Femur (tissue), 1 donor: ENCODE measurements at places on chromosomes 11 and 22.

DNA sequence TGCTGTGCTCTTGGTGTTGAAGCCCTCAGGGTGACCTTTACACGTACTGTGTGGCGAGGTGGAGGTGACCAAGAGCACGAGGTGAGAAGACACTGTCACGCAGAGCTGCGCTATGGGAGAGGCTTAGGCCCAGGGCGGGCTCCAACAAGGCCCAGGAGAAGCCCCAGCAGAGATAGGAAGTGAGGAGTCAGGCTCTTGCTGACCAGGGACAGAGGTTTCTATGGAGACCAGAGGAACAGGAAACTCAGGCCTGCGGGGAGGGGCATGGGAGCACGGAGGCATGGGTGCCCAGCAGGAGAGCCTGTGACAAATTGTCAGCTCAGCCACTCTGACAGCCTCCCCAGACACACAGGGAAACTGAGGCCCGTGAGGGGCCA lies 15.8 kb downstream of the DGKZ start:
- peak; percentile 69 for DNase-seq

DNA sequence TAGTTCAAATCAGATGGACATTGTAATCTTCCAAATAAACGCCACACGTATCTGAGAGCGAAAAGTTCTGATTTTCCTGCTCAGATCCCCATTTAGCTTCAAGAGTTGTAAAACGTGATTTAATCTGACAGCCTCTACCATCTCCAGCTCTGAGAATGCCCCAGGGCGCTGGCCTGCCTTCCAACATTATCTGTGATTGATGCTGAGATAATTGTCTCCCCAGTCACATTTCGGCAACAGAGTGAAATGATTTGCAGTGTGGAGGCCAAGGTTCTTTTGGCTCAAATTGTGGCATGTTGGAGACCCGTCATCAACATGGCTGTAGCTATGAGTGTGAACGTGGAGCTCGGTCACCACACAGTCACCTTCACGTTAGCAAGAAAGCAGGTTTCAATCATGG lies 283.4 kb downstream of the BRD1 start:
- DNase-seq, result no peak

DNA sequence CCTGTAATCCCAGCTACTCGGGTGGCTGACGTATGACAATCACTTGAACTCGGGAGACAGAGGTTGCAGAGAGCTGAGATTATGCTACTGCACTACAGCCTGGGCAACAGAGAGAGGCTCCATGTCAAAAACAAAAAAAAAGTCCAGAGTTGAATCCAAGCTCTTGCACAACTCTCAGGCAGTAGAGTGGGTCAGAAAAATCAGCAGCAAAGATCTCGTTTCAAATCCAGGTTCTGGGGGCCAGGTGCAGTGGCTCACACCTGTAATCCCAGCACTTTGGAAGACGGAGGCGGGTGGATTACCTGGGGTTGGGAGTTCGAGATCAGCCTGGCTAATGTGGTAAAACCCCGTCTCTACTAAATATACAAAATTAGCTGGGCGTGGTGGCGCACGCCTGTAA lies 24.9 kb downstream of the CLPB start:
- no peak for DNase-seq

- no peak for DNase-seq
Observed at GRCh38 chr11:113684496-113684895, 21.6 kb downstream of the TMPRSS5 start.

DNA sequence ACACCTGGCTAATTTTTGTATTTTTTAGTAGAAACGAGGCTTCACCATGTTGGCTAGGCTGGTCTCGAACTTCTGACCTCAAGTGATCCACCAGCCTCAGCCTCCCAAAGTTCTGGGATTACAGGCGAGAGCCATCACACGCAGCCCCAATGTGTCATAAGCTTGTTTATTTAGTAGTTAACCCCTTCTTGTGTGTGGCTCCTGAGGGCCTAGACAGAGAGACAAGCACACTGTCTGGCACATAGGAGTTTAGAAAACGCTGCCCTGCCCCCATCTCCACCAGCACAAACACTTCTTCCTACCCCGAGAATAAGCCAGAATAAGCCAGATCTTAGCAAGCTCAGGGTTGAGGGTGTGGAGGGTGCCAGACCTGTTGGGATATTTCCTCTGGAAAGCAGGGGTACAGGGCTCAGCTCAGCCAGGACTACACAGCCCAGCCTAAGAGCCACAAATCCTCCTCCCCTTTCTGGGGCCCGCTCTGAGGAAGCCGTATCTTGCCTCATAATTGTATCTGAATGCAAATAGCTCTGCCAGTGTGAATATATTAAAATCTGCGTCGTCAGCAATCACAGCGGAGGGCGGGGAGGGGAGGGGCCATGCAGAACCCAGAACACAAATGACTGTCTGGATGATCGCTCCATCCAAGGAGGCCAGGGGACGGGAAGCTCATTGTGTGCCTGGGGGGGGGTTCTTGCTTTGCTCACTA lies 247.3 kb downstream of the MN1 start:
- peak; percentile 72 for DNase-seq

DNA sequence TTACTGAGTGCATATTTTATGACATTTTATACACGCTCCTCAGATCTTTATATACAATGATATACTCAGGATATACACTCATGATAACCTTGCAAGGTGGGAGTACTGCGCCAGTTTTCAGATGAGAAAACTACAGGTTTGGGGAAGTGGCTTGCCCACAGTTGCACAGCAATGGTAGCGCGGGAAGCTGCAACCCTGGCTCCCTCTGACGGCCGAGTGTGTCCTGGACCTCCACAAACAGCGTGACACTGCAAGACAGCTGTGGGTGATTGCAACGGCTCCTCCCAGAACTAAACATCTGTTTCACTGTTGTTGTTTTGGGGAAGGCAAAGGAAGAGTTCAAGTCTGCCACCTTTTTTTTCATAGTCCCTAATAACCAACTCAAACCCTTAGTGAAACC lies 47.0 kb downstream of the PACSIN2 start:
- peak; percentile 73 for DNase-seq

DNA sequence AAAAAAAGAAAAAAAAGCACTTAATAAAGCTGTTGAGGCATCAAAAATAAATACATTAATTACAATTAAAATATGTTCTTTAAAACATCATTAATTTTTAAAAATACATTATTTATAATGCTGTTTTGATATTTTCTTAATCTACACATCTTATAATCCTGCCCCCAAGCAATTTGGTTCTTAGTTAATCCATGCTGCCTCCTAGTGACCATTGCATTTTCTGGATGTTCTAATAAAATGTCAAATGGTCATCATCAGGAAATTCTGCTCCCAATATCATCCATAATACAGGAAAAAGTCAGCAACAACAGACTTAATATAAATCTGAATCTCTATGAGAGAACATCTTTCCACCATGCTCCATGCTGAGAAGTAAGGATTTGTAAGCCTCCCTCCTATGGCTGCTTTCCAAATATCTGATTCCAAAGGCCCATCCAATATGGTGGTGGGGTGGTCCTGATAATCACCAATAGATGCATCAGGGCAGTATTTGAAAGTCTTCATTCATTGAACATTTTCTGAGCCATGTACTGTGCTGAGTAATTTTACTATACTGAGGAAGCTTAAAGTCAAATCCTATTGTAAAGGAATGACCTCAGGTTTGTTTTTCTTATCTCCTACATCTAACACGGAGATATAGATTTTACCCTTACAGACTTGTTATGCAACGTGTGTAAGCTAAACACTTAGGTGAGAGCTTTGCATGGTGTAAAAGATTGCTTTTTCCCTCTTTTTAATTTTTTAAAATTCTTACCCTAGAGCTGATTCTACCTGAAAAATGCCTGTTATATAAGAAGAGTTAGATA lies 124.7 kb upstream of the BMAL1 start:
- no peak for DNase-seq

GRCh38 chr22:27903805-27904473 lies 15.1 kb downstream of the PITPNB start:
- DNase-seq, result no peak

GRCh38 chr11:8863838-8864237 lies 47.2 kb upstream of the AKIP1 start:
- no peak for DNase-seq

DNA sequence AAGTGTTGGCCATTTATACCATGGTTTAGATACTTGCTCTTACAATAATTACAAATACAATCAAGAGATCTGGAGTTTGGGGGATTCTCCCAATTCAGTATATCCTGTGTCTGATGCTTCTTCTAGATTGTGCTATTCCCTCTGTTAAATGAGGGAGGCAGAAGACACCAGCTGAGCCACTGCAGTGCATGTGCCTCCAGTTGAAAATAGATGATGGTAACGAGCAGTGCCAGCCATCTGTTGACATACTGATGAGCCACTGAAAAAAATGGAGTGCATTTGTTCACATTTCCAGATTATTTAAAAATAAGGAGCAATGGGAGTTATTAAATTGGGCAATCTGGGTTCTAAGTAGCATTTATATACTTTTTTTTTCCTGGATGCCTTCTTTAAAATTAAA lies 1428.0 kb upstream of the TENM4 start:
- no peak for DNase-seq

GRCh38 chr11:120494595-120494994 lies 17.0 kb upstream of the GRIK4 start:
- no peak for DNase-seq

- no peak for DNase-seq
Observed at GRCh38 chr11:74462631-74463030, 4.7 kb downstream of the KCNE3 start.

GRCh38 chr11:75319035-75319877 lies 32.2 kb downstream of the ARRB1 start:
- no peak for DNase-seq

DNA sequence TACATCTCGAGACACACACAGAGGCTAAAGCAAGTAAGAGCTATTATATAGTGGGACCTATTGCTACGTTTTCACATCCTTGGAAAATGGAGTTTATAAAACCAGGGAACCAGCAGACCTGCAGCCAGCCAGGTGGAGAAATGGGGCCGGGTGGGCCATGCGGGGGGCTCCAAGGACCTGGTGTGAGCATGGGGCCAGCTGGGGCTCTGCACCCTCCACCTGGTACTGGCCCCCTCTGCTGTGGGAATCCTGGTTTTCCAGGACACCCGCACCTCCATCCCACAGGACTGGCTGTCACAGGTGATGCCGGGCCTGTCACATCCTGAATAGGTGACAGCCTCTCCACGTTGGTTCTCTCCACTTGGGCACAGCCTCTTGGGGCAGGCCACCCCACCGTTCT lies 11.3 kb downstream of the DHCR7 start:
- no peak for DNase-seq

GRCh38 chr22:40340044-40340443 lies 6.3 kb upstream of the ADSL start:
- no peak for DNase-seq

DNA sequence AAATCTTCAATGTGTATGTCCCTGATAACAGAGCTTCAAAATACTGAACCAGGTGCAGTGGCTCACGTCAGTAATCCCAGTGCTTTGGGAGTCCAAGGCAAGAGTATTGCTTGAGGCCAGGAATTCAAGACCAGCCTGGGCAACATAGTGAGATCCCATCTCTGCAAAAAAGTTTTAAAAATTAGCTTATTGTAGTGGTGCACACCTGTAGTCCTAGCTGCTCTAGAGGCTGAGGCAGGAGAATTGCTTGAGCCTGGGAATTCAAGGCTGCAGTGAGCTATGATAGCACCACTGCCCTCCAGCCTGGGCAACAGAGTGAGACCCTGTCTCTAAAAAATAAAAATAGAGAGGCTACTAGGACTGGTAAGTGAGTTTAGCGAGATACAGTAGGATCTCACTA lies 84.0 kb downstream of the PACS1 start:
- DNase-seq, result no peak

DNA sequence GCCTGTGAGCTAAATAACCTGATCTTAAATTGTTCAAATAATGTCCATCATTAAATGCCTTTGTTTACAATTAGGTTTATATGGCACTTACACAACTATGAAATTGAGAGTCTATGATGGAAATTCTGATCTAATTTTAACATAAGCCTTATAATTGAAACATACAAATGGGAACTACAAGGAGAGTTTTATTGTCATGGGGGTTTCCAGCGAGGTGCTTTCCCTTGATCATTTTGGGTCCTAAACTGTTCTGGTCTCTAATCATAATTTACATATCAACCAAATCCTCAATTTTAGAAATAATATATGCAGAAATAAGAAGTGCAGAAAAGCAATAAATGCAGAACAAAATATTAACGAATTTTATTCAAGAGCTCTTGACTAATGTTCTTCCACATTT lies 44.9 kb downstream of the RRAS2 start:
- DNase-seq, result no peak

- no peak for DNase-seq
Observed at GRCh38 chr11:13101644-13102512, 92.8 kb downstream of the RASSF10 start.

DNA sequence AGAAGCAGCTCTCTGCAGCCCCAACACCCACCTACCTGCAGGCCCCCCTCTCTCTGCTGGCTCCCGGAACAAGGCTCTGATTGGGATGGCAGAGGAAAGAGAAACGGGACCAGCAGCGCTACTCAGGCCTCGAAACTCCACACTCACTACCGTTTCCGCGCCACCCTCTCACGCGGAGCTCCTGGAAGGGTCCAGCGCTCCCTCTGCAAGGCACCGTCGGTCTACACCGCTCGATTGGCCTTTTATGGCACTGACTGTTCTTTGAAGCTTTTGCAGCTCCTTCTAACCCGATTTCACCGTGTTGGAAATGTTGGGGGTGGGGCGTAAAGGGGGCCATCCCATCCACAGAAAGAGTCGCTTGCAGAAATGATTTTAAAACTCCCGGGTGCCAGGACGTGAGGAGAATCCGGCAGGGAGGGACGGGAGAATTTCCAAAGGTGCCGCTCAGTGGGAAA lies 323 bp upstream of the PANX1 start:
- DNase-seq, result no peak

DNA sequence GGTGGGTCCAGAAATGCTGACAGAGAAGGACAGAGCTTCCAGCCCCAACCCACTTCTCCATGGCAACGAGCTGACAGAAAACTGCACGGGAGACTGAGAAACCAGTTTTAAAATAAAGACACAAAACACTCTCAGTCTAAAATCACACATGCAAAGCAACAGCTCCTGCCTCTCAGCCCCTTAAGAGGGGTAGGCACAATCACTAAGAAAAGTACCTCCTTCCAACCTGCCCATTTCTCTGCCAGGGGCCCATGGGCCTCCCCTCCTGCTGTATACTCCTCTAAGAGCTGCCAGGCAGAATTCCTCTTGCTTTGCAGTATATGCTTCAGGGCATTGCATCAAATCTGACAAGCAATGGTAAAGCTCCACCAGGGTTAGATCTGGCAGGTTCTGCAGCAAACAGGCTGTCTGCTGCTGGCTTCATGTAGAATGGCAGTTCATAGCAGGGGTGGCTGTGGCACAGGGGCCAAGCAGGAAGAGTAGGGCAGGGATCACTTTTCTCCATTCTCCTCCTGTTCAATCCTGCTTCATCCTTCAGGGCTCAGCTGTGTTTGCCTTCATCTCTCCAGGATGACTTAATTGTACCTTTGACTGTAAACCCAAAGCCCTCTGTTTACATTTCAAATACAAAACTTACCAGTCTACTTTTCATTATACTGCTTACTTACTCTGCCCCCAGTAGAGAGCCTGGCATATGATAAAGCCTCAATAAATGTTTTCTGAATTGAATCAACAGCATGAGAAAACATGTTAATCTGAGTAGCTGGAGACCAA lies 77.7 kb downstream of the KCNC1 start:
- DNase-seq, result peak; percentile 50

DNA sequence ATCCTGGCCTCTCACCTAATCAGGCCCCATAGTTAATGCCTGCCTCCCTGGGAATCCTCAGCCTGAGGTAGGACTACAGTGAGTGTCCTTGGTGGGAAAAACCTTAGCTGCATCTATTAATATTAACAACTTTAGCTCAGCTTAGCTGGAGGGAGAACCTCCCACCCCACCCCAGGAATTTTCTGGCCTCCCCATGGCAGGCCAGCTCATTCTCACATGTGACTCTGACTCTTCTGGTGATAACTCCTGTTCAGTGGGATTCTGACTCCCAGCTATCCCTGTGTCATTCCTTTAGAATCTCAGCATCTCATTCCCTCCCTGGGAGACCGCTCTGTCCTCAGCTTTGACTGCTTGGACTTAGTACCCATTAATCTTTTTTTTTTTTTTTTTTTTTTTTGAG lies 14.5 kb downstream of the ART5 start:
- no peak for DNase-seq
